Adrenal gland (tissue), 19 donors: ENCODE measurements at places on chromosomes 7 and 10. TPM values are rescaled to one million over a fixed set of nuclear protein-coding genes. Genes with fewer than 3 reads are reported as not detected.

SMKR1 gene
- 2.7 TPM for polyA plus RNA-seq

DNA sequence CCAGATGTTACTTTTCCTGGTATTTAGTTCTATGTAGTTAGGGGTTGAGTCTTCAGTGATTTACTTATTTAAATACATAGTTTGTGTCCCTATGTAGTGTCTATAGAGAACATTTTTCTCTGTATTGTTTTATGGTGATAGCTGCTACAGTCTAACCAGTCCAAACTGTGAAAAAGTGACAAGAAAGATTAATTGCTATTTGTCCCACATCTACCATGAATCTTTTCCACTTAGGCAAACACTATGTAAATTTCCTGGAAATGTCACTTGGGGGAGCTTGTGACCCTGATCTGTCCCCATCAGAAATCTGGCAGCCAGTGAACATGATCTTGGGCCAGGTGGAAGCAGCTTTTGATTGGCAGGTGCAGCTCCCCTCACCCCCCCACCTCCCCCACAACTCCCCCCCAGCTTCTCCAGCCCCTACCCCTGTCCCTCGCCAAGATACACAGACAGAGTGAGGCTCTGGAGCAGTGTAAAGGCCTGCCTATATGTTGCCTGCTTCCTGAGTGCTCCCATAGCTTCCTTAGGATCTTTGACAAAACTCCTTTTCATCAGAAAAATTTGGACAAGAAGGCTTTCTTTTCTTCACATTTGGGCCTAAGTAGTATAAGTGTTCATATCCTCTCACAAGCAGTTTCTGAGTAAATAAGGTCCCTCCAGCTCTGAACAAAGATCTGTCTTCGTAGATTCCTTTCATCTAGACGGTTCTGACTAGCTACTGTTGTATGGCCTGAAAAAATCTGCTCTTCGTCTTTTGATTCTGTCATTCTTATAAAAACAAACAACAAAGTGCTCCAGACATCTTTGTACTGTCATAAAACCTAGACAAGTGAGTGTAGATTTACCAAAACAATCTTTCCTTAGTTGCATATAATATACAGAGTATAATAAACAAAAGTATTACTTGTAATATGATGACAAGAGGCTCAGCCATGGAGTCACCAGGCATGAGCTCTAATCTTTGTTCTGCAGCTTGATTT lies 31.5 kb upstream of the SLC13A1 start:
- DNase-seq, result no peak

- no peak for DNase-seq
Observed at GRCh38 chr7:36260481-36260880, 107.4 kb downstream of the EEPD1 start.

DNA sequence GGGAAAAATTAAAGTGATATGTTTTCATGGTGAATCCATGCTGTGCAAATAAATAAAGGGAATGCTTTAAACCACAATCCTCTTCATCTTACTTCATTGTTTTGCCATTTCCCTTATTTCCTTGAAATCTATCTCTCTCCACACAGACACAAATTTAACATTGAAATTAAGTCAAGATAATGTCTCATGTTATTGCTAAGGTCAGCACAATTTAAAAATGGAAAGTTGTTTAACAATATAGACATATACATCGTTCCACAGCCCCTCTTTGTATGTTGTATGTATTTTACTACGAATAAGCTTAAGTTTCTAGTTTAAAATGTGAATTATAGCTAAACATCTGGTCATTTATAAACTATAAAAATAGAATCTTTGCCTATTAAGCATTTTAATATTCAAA lies 256.9 kb downstream of the PLXDC2 start:
- DNase-seq, result no peak

GRCh38 chr10:110432814-110433565 lies 64.7 kb upstream of the DUSP5 start:
- no peak for DNase-seq

DNA sequence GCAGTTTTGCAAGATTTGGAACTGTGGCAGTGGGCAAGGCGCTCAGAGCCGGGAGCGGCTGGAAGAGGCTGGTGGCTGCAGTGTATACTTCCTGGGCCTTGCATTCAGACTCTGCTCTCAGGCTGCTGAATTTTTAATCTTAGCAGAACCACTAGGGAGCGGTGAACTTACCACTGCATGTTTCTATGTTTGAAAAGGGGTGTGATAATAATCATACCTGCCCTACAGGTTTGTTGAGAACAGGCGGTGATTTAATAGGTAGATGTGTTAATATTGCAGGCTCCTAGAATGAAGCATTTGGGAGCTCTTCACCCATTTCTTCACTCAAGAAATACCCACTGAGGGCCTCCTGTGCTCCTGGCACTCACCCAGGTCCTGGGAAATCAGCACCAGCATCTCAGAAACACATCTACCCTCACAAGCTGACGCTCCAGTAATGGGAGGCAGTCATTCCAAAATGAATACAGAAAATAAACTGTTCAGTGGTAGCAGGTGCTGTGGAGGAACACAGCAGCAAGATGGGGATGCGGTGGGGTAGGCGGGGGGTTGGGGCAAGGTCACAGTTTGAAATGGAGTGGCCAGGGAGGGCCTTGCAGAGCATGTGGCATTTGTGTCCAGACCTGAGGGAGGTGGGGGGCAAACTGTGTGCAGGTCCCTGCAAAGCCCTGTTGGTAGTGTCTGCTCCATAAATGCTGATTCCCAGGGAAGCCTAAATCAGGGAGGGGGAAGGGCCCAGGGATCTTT lies 41.0 kb downstream of the VWA2 start:
- DNase-seq, result no peak

GRCh38 chr7:92754919-92755581 lies 81.3 kb downstream of the CDK6 start:
- DNase-seq, result peak; percentile 34

DNA sequence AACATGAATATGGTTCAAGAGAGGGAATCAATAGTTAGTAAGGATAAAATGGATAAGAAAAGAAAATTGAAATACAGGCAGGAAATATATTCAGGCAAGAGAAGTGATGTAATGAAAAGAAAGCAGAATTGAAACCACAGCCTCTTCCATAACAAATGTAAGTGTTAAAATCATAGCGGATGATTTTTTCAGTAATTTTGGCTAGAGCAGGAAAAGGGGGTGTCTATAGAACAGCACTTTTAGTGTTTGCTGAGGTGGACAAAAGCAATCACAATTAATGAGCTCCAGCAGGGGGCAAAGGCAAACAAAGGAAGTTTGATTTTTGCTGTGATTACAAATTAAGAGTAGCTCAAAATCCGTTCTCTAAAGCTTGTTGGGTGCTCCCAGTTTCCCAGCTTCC lies 79.0 kb downstream of the TRIL start:
- DNase-seq, result no peak

- no peak for DNase-seq
Observed at GRCh38 chr7:12754179-12754578, 66.7 kb downstream of the ARL4A start.

DNA sequence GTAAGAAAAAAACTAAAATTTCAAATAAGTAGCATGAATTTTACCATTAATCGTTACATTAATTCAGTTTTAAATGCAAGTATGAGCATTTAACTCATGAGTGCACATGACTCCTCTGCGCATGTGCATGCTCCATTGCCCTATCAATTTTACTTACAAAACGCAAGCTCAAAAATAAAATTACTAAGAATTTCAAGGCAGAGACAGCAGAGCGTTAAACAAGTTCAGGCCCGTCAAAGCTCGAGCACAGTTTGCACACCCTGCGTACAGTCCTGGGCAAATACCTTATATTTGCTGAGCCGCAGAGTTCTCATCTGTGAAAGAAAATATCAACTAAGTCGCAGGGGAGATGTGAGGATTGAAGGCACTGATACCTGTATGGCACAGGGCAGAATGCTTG lies 373.6 kb downstream of the BBS9 start:
- DNase-seq, result no peak

GRCh38 chr10:61398366-61399129 lies 54.6 kb downstream of the TMEM26 start:
- DNase-seq, result no peak

DNA sequence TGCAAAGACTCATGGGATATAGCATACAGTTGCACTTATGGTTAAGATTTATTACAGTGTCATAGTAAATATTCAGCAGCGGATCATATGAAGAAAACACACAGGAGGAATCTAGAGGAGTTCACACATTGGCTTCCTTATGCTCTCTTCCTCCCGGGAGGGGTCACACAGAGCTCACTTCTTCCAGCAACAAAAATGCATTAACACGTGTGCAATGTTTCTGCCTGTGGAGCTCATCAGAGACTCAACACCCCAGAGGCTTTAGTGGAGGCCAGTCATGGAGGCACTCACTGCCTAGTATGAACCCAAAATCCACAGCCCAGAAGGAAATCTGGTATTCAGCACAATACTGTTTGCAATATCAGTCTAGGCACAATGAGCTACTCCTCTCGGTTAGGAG lies 202.8 kb upstream of the PRSS1 start:
- no peak for DNase-seq

DNA sequence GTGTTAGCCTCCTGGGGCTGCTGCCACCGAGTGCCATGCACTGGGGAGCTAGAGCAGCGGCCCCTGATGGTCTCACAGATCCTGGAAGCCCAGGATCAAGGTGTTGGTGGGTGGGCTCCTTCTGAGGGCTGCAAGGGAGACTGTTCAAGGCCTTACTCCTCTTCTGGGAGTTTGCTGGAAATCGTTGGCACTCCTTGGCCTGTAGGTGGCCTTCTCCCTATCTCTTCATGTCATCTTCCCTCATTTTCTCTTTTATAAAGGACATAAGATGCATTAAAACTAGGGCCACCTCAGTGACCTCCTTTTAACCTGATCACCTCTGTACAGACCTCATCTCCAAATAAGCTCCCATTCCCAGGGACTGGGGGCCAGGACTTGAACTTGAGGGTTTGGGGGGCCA lies 27.0 kb upstream of the ZNF862 start:
- DNase-seq, result no peak

- no peak for DNase-seq
Observed at GRCh38 chr7:21044384-21044783, 257.7 kb upstream of the SP8 start.

DNA sequence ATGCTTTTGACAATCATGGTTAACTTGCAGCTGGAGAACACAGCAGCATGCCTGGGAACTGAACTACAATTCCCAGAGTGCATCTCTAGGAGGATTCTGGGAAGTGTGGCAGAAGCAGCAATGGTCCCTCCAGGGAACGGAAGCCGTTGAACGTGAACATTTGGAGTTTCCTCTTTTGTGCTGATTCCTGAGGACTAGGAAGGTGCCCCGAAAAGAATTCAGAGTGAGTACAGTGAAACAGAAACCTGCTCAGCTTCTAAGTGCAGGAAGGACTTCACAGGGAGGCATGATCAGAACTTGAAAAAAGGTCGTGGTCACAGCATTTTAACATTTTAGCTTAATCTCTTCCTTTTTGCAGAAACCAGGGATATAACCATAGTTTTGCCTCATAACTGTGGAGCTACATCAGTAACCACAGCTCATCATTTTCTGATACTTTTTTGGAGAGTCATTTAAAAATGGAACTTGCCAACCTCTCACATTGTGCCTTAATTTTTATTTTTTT lies at the start of gene NUDT13:
NUDT13 (plus strand) TSS at position 111 of the 505 bp plus-strand sequence. CDS start 3,911 bp downstream, outside the sequence.
- peak; percentile 89 for DNase-seq

GRCh38 chr7:514651-515598 lies 4.7 kb downstream of the PDGFA start:
- no peak for DNase-seq

GRCh38 chr7:100655908-100656674 lies at the start of gene ACTL6B:
ACTL6B (minus strand) TSS chr7:100656448; CDS start chr7:100656354, 94 bp downstream.
- DNase-seq, result peak; percentile 78

- no peak for DNase-seq
Observed at GRCh38 chr7:31175672-31176071, 123.6 kb downstream of the ADCYAP1R1 start.
